Glutamatergic neuron (in vitro differentiated cells): ENCODE measurements at places on chromosomes 1 and 21.

GRCh38 chr1:243345205-243345604 is 89.4 kb downstream of the SDCCAG8 start:
- DNase-seq = no peak

- DNase-seq = no peak
Observed at GRCh38 chr1:31798433-31799195, 17.2 kb downstream of the SPOCD1 start.

DNA sequence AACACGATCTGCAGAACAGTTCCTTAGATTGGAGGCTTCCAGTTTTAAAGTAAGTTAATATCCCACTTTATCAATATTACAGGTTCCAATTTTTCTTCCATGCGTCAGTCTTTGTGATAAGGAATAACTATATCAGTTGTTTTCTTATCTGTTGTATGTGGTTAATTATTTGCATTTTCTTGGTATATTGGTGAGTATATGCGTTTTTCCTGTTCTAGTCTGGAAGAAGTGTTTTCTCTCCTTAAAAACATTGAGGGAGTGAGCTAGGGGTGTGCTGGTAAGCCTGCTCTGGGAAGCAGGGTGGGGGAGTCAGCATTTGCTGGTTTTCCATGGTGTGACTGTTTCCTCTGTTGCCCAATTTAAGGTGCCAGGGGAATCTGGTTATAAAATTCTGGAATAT is 50.2 kb upstream of the KIF1B start:
- no peak for DNase-seq

GRCh38 chr1:40199126-40199525 is 37.9 kb downstream of the RLF start:
- no peak for DNase-seq

DNA sequence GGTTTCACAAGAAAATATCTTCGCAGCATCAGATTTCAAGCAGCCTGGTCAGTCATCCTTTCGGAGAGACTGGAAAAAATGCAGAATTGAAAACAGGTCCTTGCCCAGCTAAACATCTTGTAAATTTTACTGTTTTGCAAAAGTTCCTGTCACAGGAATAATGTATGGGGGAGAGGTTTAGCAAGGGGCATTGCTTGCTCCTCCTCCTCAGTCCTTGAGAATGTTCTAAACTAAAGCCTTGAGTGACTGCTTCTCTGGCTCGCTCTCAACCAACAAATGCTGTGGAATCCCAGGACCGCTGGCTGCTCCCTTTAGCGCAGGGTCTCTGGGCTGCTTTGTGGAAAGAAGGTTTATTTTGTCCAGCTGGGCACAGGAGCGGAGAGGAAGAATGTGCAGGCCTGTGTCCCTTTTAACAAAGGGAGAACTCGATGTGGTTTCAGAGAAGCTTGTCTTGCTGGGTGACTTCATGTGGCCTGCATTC is 33.6 kb upstream of the FHAD1 start:
- no peak for DNase-seq
